Stimulated activated CD4-positive, alpha-beta T cell treated with anti-CD3 and anti-CD28 coated beads, TNF-alpha, amount 100 ng/mL, for 4 hours (primary cell): ENCODE measurements at places on chromosomes 11 and 22.

DNA sequence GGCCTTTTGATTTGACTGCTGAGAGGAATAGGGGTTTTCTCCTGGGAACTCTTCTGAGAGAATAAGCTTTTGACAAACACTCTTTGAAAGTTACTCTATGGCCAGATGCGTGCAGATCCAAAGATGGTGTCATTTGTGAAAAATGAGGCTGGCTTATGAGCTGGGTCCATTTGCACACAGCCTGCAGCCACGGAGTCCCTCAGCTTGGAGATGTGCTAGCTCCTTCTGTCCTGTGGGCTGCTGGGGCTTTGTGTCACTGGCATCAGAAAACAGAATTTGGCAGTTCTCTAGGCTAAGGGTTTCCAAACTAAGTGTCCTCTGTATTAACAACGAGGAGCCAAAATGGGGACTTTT lies 702.4 kb downstream of the NTM start:
- no peak for DNase-seq

- no peak for DNase-seq
These were observed 15.4 kb downstream of the PPM1F start for GRCh38 chr22:21937041-21937820.

DNA sequence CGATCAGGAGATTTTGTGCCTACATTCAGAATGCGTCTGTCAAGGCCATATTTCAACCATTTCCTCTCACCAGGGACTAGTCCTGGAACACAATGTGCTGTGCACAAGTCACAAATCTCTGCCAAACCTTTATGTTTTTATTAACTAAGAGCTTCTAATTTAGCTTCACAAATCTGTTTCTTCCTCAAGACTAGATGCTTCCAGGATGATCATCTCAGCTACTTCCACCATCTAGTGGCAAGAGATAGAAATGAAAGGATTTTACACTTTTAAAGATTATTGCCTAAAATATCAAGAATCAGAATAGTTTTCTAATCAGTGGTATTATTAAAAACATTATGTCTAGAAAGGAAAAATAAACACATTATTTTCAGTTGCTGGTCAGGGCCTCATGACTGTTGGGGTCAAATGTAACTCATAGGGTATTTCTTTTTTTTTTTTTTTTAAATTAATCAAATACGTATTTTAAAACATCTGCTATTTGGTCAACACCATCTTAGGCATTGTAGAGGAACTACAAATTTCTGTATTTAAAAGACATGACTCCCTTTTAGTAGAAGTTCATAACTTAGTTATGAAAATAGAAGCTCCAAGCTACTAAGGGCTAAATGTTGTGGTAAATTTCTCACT lies 1102.6 kb downstream of the DLG2 start:
- no peak for DNase-seq

DNA sequence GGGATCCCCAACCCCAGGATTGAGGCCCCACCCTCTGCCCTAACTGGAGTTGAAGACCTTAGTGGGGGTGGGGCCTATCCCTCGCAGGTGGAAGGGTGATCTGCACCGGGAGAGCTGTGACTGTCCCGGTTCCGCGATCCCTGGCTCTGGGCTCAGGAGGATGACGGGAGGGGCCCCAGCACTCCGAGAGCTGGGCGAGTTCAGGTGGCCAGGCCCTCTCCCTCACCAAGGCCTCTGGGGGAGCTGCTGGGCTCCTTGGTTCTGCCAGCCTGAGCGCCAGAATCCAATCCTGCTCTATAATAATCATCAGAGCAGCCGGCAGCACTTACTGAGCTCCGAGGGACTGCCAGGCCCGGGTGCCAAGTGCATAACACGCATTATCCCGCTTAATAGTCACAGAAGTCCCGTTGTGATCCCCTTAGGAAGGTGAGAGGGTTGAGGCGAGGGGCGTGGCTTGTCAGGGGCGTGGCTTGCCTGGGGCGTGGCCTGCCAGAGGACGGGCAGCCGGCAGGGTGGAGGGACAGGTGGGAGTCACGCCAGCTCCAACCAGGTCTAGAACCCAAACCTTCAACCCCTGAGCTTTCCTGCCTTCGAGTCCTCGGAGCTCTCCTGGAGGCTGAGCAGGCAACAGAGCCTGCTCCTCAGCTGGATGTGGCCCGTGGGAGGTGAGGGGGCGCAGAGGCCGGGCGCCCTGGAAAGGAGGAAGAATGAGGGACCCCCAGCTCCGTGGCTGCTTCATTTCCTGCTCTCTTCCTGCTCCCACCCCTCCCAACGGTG lies 7.3 kb upstream of the SYT7 start:
- peak; percentile 47 for DNase-seq

DNA sequence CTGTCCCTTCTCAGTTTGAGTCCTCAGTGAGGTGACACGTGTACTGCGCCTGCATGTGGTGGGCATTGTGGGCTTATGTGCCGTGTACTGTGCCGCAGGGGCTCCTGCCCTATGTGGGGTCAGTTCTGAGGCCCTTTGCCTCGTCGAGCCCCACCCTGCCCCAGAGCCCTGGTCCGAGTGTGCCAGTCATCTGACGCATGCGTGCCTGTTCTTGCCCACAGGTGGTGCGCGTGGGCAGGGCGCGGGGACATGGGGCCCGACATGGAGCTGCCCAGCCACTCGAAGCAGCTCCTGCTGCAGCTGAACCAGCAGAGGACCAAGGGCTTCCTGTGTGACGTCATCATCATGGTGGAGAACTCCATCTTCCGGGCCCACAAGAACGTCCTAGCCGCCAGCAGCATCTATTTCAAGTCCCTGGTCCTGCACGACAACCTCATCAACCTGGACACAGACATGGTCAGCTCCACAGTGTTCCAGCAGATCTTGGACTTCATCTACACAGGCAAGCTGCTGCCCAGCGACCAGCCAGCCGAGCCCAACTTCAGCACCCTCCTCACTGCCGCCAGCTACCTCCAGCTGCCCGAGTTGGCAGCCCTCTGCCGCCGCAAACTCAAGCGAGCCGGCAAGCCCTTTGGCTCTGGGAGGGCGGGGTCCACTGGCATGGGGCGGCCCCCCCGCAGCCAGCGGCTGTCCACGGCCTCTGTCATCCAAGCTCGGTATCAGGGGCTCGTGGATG lies 22.3 kb upstream of the TMEM191C start:
- no peak for DNase-seq

- DNase-seq, result no peak
These were observed 12.8 kb upstream of the SPI1 start for GRCh38 chr11:47391077-47391583.

DNA sequence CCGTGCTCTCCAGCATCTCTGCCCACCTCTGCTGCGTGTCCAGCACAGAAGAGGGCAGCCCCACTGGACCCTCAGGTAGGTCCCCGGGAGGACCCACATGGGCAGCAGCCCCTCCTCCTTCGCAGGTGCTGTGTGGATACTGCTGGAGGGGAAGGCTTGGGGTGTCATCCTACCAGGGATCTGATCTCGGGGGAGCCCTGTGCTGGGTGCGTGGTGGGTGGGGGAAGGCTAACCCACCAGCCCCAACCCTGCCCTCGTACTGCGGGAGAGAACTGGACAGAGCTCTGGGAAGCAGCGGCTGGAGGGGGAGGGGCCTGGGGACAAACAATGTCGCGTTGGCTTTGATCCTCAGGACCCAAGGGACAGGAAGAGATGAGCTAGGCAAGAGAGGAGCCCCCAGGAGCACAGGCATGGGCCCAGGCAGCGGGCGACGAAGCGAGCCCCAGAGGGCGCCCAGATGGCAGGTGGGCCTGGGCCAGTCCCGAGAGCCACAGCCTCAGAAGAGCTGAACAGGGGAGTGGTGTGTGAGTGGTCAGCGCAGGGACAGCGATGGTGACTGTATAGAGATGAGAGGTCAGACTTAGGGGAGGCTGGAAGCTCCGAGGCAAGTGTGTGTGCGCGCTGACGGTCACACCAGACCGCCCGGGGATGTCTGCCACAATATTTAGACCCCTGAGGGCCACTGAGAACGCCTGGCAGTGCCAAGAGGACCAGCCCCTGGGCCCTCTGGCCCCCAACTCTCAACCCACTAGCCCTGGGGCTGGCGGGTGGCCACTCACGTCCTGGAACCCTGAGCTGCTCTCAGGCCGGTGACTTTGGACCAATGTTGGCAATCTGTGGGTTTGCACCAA lies 1.4 kb upstream of the PIM3 start:
- DNase-seq, result no peak

DNA sequence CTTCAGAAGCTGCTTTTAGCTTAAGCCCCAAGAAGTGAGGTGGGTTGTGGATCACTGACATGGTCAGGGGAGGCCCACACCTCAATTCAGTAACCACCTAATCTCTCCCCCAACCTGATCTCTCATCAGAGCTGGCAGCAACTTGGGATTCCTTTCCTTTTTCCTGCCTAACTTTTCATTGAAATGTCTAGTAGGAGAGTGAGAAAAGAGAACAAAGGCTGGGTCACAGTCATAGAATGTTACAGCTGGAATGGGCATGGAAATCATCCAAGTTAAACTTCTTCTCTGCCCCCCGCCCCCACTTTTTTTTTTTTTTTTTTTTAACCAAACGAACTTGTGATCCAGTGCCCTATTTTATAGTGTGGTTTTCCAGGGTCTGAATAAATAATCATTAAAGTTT lies 91.8 kb downstream of the RNF169 start:
- DNase-seq, result no peak

- DNase-seq, result no peak
These were observed 6.0 kb upstream of the SCGB2A2 start for GRCh38 chr11:62264004-62264403.

GRCh38 chr22:38938221-38938620 lies 19.2 kb upstream of the APOBEC3A start:
- DNase-seq, result no peak

DNA sequence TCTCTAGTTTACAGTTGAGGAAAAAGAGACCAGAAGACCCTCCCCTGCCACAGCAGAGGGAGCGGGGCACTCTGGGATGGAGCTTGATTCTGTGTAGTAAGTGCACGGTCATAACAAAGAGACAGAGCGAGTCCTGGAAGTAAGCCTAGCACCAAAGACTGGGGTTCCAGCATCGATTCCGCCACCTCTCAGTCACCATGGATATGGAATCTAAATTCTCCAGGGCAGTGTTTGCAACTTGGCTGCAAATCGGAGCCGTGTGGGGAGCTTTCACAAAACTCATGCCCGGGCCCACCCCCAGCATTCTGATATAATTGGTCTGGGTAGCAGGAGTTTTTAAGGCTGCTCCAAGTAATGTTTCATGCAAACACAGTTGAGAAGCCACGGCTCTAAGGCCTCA lies 129.5 kb upstream of the OPCML start:
- DNase-seq, result no peak

GRCh38 chr11:44866286-44866685 lies 84.4 kb downstream of the TP53I11 start:
- no peak for DNase-seq

GRCh38 chr11:96257972-96258934 lies 84.7 kb downstream of the MAML2 start:
- no peak for DNase-seq

- no peak for DNase-seq
These were observed 20.3 kb downstream of the AP2A2 start for GRCh38 chr11:945986-946385.

GRCh38 chr11:111135101-111135500 lies 110.4 kb upstream of the POU2AF2 start:
- no peak for DNase-seq

DNA sequence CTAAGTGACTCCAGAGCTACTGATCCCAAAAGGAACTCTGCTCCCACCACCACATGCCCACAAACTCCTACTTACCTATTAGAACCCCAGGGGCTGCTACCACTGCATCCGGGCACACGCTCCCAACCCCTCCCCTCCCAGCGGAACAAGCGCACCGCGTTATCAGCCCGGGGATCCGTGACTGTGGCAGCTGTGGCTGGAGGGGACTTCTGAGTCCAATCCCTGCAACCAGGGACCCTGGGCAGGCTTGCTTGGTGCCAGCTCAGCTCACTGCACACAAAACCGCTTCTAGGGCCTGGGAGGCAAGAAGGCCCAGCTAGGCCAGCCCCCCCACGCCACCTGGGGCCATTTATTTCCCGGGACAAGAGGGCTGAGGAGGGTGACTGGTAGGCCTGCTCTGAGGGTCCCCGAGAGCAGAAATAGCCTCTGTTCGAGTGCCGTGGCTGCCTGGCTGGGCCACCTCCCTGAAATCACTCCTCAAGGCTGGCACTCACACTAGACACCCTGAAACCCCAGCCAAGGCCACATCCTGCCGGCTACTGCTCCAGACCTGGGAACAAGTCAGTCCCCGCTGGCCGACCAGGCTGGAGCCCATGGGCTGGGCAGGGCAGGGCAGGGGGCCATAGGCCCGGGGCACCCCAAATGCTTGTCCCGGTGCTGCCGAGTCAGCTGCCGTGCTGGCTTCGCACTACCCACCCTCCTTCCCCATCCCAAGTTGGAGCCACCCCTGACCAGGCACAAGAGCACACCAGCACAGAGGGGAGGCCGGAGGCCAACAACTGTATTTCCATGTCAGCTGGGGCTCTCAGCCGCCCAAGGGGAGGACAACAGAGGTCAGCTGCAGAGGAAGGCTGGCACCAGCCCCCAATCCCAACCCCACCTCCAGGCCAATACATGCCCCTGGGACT lies 1.9 kb upstream of the IFITM10 start:
- no peak for DNase-seq

DNA sequence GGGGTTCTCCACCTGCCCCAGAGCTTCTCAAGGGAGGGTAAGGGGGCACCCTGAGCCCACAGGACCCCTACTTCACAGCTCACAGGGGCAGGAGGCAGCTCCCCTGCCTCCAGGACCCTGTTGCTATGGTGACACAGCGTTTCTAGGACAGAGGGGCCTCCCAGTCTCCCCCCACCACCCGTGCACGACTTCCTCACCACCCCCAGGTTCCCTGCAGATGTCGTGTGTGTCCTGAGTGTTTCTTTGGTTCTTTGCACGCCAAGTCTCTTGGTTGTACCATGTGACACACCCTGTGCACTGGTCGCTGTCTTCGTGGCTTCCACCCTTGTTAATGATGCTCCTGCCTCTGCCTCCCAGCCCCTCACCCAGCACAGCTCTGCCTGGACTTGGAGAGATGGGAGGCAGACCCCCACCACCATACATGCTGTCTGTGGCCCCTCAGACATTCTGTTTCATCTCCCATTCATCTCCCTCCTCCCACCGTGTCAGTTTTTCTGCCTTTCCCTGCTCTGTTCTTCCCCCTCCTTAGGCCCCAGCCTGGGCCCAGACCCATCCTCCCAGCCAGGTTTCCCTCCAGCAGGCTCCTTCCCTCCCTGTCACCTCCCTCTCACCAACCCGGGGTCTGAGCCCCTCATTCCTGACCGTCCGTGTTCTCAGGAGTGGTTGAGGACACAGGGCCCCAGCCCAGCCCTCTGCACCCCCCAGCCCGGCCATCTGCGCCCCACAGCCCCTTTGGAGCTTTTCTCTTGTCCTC lies 24.5 kb upstream of the RAB1B start:
- DNase-seq, result no peak

DNA sequence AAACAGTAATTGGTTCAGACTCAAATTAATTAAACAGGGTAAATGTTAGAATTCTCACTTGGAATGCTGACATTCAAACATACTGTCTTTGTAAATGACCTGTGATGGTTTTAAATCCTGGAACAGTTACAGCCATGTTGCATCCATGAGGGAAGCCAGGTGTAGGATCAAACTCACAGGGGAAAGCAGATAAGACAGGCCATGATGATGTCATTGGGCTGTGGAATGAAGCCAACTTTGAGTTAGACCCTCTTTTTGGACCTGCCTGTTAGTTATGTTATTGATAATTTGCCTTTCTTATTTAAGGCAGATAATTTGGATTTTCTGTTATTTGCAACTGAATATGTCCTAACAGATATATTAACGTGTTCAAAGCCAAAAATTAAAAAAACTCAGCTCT lies 39.3 kb upstream of the ABTB2 start:
- no peak for DNase-seq
